ENCODE measurements at places on chromosomes 7 and 10.

DNA sequence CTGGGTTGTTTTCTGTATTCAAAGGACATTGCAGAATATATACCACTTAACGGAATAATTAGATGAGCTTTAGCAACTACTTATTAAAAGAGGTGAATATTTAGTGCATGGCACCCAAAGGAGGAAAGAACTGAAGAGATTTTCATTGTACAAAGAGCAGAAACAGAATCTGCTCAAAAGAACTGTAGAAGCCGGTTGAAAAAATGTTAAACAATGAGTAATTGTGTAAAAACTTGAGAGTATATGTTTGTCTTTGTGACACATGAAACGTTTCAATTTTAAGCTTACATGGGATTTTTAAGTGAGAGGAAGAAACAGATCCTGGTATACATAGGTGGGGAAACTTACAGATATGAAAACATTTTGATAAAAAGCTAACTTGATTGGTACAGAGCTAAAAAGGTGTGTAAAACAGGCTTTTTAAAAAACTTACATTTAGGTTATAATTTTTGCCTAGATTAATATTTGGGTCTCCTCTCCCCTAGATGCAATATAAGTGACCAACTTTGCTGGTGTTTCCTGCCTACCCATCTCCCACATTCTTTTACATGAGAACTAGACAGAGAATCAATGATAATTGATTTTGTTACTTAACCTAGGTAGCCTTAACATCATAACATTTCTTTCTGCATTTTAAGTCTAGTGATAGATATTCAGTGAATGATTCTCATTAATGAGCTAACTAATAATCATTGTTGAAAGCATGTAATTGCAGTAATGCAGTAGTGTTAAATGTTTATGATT is 6.8 kb downstream of the ARL5B start:
- DNase-seq, result no peak

DNA sequence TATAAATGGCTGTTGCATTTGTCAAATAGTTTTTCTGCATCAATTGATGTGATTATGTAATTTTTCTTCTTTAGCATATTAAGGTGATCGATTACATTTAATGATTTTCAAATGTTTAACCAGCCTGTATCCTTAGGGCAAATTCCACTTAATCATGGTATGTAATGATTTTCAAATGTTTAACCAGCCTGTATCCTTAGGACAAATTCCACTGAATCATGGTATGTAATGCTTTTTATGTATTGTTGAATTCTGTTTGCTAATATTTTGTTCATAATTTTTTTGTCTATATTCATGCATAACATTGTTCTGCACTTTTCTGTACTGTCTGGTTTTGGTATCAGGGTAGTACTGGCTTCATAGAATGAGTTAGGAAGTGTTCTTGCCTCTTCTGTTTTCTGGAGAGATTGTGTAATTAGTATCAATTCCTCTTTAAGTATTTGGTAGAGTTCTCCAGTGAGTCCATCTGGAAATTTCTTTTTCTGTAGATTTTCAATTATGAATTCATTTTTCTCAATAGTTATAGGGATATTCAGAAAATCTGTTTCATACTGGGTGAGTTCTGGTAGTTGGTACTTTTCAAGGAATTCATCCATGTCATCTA is 393.2 kb upstream of the FOXK1 start:
- no peak for DNase-seq

DNA sequence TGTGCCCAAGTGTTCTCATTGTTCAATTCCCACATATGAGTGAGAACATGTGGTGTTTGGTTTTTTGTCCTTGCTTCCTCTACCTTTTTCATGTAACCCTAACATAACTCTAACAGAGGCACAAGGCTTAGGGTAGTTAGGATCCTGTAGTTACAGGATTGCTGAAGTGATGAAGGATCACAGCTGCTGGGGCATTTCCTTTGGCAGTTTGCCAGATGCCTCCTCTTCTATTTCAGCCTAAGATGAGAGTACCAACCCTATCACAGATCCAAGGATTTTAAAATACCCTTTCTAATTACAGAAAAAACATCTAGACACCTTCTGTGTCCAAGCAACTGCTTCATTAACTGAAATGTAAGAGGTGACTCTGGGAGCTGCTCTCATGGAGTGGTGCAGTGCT is 141.7 kb upstream of the COL1A2 start:
- DNase-seq, result no peak

- no peak for DNase-seq
Measured at GRCh38 chr10:92031580-92031979, 108.0 kb downstream of the BTAF1 start.

DNA sequence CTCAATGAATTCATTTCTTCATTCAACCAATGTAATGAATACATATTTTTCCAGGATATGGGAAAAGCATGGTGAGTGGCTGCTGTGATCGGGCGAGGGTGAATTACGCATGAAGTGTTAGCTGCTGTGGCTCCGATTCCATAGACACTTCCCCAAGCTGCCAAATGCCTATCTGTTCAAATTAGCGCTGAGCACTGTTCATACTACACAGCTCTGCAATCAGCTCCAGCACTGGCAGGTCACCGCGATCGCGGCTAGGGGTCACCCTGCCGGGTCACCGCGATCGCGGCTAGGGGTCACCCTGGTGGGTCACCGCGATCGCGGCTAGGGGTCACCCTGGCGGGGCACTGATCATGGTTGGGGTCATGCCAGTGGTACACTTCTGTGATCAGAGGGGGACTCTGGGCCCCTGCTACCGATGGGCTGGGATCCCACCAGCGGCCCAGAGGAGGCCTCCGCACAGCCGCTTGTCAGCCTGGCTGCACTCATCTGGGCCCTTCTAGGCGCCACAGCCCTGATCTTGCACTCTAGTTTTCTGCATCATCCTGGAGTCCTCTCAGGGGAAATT is 49.3 kb downstream of the JAKMIP3 start:
- no peak for DNase-seq

DNA sequence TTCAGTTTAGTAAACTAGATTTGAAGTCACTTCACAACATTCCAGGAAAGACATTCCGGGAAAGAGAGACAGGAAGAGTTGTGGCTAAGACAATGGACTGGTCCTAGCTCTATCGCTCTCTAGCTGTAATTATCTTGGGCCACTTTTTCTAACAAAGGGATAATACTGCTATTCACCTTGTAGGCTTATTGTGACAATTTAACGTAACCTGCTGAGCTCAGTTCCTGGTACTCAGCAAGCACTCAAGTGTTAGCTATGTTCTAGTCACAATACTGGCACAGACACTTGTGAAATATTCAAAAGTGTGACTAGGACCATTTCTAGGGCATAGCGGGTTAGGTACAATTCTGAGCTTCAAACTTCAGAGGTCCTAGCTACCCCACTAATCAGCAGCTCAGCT is 12.0 kb upstream of the NRCAM start:
- no peak for DNase-seq

DNA sequence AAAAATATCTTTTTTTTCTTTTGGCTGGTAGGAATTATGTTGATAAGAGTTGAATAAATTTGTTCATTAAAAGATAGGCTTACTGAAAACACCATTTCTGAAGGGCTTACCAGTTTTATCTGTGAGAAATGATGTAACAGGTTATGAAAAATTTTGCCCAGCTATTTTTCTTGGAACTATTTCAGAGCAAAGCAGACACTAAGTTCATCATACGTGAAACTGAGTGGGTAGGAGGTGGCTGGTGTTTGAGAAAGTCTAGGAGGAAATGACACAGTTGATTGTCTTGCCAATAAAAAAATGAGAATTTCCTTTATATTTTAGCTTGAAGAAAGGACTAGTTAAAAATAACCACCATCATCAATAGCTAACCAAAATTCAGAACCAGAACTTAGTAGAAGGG is 6.2 kb upstream of the MRC1 start:
- DNase-seq, result no peak

DNA sequence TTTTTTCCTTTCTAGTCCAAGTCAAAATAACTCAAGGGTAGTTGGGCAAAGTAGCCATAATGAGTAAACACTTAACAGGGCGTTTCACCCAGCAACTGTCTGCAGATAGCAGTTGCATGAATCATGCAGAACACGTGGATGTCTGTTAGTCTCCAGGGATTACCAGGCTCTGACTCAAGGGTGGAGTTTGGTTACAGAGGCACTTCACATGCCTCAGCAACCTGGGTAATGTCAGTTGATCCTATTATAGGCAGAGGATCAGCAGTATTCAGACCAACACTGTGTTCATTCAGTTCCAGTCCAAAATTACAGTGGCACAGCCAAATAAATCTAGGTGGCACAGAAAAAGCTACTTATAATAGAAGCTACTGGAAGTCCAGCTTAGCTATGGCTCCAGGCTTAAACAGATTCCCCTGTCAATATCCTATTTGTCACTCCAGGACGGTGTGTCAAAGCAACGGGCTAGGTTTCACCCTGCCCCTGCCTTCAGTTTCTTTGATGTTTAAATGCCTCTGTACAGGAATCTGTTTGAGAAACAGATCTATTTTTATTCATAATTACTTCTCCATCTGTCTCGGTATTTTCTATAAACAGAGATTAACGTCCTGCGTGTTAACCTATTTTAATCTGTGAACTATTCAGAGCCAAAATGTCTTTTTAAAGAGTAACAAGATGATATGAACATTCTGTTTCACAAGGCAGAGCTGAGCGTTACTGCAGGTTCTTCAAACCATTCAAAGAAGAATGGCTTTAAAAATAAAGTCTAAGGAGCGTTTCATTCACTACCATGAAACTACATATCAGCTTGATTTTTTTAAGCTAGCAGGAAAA is 162.6 kb upstream of the AKR1E2 start:
- peak; percentile 82 for DNase-seq

DNA sequence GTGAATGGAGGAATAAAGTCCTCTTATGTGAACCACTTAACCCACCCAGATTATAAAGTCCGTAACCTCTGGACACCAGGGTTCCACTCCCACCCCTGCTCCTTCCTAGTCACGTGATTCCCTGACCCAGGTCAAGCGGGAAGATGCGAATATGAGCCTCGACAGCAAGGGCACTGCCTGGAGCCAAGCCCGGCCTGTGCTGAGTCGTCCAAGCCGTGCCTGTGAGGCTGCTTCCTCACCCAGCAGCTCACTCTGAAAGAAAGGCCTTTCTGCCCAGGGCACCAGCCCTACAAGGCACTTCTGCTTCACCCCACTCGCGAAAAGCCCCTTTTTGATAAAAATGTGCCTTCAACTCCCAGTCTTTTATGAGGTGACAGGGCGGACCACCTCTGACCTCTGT is 85.8 kb downstream of the CYTH3 start:
- DNase-seq, result no peak

- no peak for DNase-seq
Measured at GRCh38 chr10:49620841-49621378, 7.1 kb downstream of the CHAT start.

DNA sequence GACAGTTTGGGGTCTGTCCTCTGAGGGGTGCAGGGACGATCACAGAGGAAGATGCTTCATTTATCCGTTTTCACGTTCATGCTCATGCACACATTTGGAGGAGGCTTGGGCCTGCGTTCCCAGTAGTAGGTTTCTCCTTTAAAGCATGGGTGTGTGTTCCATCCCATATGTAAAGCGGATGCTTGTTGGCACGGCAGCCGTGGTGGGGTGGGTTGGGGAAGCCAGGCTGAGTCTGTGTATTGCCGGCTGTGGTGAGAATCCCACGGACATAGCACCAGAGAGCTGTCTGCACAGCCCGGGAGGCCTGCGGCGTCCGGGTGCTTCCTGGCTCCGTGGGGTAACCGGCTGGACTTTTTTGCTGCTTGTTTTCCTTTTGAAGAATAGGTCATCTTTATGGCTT is 440 bp downstream of the JAKMIP3 start:
- DNase-seq, result no peak
